ENCODE measurements at places on chromosomes 12 and 14.
A peak's percentile ranks its signal among the peaks of the same experiment; 100 is the strongest.

- DNase-seq, result no peak
Observed at GRCh38 chr12:129001826-129002225, 148.5 kb downstream of the GLT1D1 start.

GRCh38 chr12:76308866-76309265, 39.3 kb downstream of the BBS10 start:
- peak; percentile 44 for DNase-seq

DNA sequence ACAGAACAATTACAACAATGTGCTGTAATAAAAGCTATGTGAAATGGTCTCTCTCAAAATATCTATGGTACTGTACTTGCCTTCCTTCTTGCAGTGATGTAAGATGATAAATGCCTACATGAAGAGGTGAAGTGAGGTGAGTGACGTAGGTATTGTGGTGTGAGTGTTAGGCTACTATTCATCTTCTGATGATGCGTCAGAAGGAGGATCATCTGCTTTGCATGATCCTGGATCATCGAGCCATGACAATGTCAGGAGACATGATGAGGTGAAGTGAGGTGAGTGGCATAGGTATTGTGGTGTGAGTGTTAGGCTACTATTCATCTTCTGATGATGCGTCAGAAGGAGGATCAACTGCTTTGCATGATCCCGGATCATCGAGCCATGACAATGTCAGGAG, 105.8 kb downstream of the KCNC2 start:
- DNase-seq, result no peak

- no peak for DNase-seq
Observed at GRCh38 chr12:49626836-49627235, 3.5 kb downstream of the PRPF40B start.

DNA sequence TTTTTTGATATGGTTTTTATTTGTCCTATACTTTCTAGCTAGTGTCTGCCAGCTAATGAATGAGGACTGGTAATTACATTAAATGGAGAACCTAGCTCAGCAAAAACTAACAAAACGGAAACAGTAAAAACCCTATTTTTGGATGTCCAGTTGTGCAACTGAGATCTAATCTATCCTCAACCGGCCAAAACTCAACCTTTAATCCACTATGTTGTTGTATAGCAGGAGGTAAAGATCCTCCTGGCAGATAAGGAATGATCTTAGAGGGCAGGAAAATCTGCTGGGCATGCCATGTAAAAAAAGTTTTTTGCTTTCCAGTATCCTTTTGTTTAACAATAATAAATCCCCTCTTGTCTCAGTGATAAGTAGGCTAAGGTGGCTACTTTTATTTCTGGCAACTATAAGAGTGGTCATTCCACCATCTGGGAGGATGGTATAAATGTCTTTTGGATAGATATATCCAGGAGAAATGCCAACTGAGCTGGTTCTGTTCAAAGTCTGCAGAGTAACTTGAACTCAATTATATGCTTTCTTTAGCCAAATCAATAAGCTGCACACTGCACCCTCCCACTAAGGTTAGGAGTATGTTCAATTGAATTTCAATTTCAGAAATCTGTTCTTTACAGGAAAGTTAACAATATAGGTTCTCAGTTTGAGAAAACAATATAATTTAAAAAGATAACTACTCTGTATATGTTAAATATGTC, 40.1 kb downstream of the WASHC3 start:
- no peak for DNase-seq
